ENCODE measurements at places on chromosomes 3 and 15. TPM values are rescaled to one million over a fixed set of nuclear protein-coding genes. Genes with fewer than 3 reads are reported as not detected.

TF gene
- total RNA-seq = under 0.01 TPM

DNA sequence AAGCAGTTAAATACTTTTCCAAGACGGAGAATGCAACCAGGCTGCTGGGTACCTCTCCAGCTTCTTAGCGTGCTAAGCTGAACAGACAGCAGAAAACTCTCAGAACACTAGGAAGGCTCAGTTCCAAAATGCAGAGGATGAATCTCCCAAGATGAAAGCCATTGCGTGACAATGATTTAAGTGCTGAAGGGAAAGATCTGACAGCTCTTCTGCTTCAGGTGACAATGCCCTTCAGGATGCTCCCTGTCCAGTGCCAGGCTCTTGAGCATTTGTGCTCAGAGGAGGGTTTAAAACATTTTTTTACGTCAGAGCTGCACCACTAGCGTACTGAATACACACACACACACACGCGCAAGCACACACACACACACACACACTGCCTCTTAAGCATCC lies 26.3 kb downstream of the ARHGEF3 start:
- DNase-seq = no peak

- no peak for DNase-seq
Measured at GRCh38 chr15:70869346-70869745, 15.4 kb upstream of the LARP6 start.

- DNase-seq = no peak
Measured at GRCh38 chr15:85097725-85098124, 116.1 kb downstream of the PDE8A start.
